Upper lobe of left lung (tissue), 6 donors: ENCODE measurements at places on chromosomes 2 and 18. TPM values are rescaled to one million over a fixed set of nuclear protein-coding genes. Genes with fewer than 3 reads are reported as not detected.
A peak's percentile ranks its signal among the peaks of the same experiment; 100 is the strongest.

GRCh38 chr2:224039770-224040440 lies 819 bp upstream of the SERPINE2 start:
- H3K27ac ChIP-seq, result no peak overlapping the region
- H3K4me3 ChIP-seq, result peak overlapping the region; percentile 57
- H3K36me3 ChIP-seq, result no peaks in the 10 kb centered on the region
- DNase-seq, result no peak
- H3K4me1 ChIP-seq, result peaks cover 25% of the 10 kb centered on the region

ANKRD30B gene
- total RNA-seq, result not detected

GRCh38 chr2:190785334-190785733 lies 95.3 kb upstream of the GLS start:
- DNase-seq, result no peak
- H3K4me3 ChIP-seq, result no peak overlapping the region
- H3K36me3 ChIP-seq, result no peaks in the 10 kb centered on the region
- peaks cover 3% of the 10 kb centered on the region for H3K4me1 ChIP-seq

DNA sequence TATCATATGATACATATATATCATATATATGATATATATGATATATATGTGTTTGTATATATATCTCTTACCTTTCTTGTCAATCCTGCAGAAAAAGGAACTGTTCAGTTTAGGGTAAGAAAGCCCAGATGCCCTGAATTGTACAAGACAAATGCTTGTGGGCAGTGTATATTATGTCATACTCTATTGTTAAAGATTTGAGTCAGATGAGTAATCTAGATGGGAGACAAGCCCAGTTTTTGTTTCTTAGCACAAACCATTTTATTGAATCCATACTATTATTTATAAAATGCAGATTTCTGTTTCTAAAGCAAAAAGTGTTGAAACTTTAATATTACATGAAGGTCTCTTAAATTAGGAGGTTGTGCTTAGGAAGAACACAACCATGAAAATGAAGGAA lies 90.6 kb downstream of the VRK2 start:
- H3K4me3 ChIP-seq, result no peak overlapping the region
- H3K36me3 ChIP-seq, result no peaks in the 10 kb centered on the region
- no peak overlapping the region for H3K27ac ChIP-seq

DNA sequence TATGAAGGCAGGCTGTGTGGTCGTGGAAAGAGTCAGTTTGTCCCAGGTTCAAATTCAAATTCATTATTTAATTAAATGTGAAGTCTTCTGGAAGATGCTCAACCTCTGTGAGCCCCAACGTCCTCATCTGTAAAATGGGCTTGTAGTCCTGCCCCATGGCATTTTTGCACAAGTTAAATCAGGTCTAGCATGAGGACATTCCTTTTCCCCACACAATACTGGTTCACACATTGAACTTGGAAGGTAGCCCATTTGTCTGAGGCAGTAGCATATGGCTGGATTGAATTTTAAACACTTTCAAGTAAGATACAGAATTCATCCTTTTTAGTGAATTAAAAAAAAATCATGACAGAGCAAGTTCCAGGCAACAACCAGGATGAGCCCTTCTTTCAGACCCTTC lies 665.4 kb upstream of the HS6ST1 start:
- no peak for DNase-seq
- H3K4me3 ChIP-seq, result no peak overlapping the region
- no peaks in the 10 kb centered on the region for H3K36me3 ChIP-seq
- H3K27me3 ChIP-seq, result no peaks in the 10 kb centered on the region
- H3K27ac ChIP-seq, result no peak overlapping the region

- no peak overlapping the region for H3K4me3 ChIP-seq
- H3K36me3 ChIP-seq, result no peaks in the 10 kb centered on the region
- no peaks in the 10 kb centered on the region for H3K27me3 ChIP-seq
- H3K27ac ChIP-seq, result no peak overlapping the region
- H3K4me1 ChIP-seq, result no peaks in the 10 kb centered on the region
Observed at GRCh38 chr2:199985625-199986207, 30.3 kb downstream of the MAIP1 start.

COLEC12 gene
- total RNA-seq, result 29.3 TPM

- H3K36me3 ChIP-seq, result no peaks in the 10 kb centered on the region
- DNase-seq, result peak; percentile 8
Observed at GRCh38 chr2:220748875-220749479, 823.1 kb downstream of the EPHA4 start.

DNA sequence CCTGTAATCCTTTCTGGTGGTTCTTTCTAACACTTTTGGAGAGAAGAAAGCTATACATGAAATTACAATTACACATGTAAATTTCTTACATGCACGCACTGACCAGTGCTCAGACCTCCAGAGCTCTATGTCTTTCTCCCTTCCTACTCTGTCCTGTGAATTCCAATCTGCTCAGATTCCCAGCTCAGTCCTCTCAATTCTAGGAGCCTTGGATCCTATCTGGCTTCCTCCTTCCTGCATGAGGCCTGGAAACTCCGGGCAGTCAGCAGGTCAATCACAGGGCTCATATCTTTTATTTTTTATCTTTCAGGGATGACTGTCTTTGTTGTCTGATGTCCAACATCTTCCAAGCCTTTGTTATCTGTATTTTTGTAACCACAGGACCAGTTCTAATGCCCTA lies 56.0 kb downstream of the NEURL3 start:
- no peak for DNase-seq
- no peaks in the 10 kb centered on the region for H3K36me3 ChIP-seq
- no peak overlapping the region for H3K27ac ChIP-seq
- no peaks in the 10 kb centered on the region for H3K27me3 ChIP-seq
- H3K4me3 ChIP-seq, result no peak overlapping the region

REG3G gene
- 0.61 TPM for total RNA-seq

LOXL3 gene
- total RNA-seq, result 3.6 TPM

GRCh38 chr2:219158025-219158424 lies 2.6 kb downstream of the NHEJ1 start:
- peaks cover 10% of the 10 kb centered on the region for H3K4me1 ChIP-seq
- no peaks in the 10 kb centered on the region for H3K27me3 ChIP-seq
- H3K4me3 ChIP-seq, result no peak overlapping the region
- H3K27ac ChIP-seq, result no peak overlapping the region
- DNase-seq, result no peak

DNA sequence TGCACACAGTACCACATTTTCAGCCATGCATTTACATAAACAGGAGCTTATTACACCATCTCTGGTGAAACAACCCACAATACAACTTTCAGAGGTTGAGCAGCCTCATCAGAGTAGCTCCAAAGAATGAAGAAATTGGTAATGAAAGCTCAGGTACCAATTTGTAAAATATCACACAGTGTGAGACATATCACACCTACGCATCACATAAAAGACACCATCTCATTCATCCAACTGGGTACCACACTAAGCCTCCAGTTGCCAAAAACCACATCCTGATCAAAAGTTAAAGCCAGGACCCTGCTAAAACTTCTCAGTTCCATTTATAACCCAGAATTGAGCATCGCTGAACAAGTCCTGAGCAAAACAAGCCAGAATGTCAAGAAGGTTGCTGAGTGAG lies 4.6 kb downstream of the TMEM163 start:
- H3K27ac ChIP-seq, result no peak overlapping the region
- no peak overlapping the region for H3K4me3 ChIP-seq
- no peaks in the 10 kb centered on the region for H3K36me3 ChIP-seq
- H3K27me3 ChIP-seq, result no peaks in the 10 kb centered on the region
- DNase-seq, result no peak

DNA sequence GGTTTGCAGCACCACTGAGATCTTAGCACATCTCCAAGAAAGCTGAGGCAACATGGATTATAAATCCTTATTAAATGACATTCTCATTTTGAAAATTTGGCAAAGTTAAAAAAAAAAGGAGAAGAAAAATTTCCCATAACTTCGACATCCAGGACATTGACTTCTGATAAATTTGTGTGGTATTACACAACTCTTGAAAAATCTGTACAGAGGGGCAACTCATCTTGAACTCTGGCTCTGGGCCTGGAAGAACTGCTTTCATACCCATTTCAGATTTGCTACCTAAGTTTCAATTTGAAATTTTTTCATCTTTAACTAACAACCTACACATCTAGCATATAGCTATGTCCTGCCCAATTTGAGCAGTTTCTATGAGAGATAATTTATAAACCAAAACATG lies 118.0 kb upstream of the UGP2 start:
- H3K4me1 ChIP-seq, result no peaks in the 10 kb centered on the region
- DNase-seq, result no peak
- no peaks in the 10 kb centered on the region for H3K27me3 ChIP-seq
- no peaks in the 10 kb centered on the region for H3K36me3 ChIP-seq

DNA sequence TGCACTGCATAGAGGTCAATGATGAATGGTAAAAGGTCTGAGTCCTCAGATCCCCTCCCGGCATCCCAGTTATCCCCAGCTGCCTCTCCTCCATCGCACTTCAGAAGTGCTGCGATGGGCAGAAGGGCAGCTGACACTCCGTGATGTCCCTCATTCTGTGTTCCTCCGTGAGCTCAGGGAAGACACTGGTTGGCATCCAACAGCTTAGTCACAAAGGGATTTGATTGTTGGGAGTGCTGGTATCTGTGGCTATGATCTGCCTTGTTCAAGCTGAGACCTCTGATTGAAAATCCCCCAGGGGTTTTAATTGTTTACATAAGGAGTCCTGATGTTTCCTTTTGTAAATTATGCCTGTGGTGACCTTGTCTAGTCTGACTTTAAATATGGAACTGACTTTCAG lies 19.0 kb upstream of the SAG start:
- no peak overlapping the region for H3K4me3 ChIP-seq
- H3K27me3 ChIP-seq, result no peaks in the 10 kb centered on the region
- H3K4me1 ChIP-seq, result peaks cover 6% of the 10 kb centered on the region
- no peak overlapping the region for H3K27ac ChIP-seq

IL1R2 gene
- 26.8 TPM for total RNA-seq

- H3K36me3 ChIP-seq, result no peaks in the 10 kb centered on the region
- H3K4me3 ChIP-seq, result no peak overlapping the region
- H3K4me1 ChIP-seq, result no peaks in the 10 kb centered on the region
- no peaks in the 10 kb centered on the region for H3K27me3 ChIP-seq
- no peak for DNase-seq
- H3K27ac ChIP-seq, result no peak overlapping the region
Observed at GRCh38 chr2:128682729-128683284, 364.1 kb upstream of the HS6ST1 start.

GRCh38 chr2:170830166-170830565 lies 13.5 kb downstream of the GAD1 start:
- no peaks in the 10 kb centered on the region for H3K36me3 ChIP-seq
- H3K4me1 ChIP-seq, result no peaks in the 10 kb centered on the region
- peaks cover 2% of the 10 kb centered on the region for H3K27me3 ChIP-seq
- no peak overlapping the region for H3K4me3 ChIP-seq
- no peak for DNase-seq

DNA sequence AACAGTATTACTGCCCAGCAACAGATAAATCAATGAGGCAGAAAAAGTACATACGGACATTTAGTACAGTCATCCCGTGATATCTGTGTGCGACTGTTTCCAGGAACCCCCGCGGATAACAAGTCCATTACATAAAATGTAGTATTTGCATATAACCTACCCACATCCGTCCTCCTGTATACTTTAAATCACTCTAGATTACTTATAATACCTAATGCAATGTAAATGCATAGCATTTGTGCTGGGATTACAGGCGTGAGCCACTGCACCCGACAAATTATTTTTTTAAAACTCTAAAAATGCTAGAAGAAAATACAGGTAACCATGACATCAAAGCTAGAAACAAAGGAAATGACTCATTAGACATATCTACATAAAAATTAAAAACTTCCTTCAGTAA lies 91.6 kb downstream of the FAM161A start:
- H3K4me3 ChIP-seq, result no peak overlapping the region
- no peaks in the 10 kb centered on the region for H3K4me1 ChIP-seq
- no peaks in the 10 kb centered on the region for H3K36me3 ChIP-seq
- no peak overlapping the region for H3K27ac ChIP-seq
- H3K27me3 ChIP-seq, result no peaks in the 10 kb centered on the region
- no peak for DNase-seq

GRCh38 chr2:1790473-1790872 lies 46.2 kb upstream of the PXDN start:
- no peaks in the 10 kb centered on the region for H3K36me3 ChIP-seq
- no peaks in the 10 kb centered on the region for H3K27me3 ChIP-seq
- peaks cover 7% of the 10 kb centered on the region for H3K4me1 ChIP-seq
- no peak overlapping the region for H3K27ac ChIP-seq
- no peak for DNase-seq

DNA sequence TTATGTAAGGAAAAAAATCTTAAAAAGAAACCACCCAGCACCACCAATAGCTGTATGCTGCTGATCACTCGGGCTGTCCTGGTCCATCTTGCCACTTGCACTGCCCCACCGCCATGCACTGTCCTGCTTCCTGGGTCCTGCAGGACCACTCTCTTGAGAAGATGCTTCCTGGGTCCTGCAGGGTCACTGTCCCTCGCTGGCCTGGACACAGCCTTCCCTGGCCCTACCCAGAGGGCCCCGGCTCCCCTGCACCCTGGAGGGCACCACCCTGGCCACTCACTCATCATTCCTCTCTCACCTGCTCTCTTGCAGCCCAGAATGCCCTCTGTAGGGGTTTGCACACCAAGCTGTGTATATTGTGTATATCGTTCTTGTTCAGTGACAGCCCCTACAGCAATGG lies 2.4 kb upstream of the OTOS start:
- no peaks in the 10 kb centered on the region for H3K4me1 ChIP-seq
- no peak overlapping the region for H3K4me3 ChIP-seq
- H3K36me3 ChIP-seq, result no peaks in the 10 kb centered on the region
- no peak for DNase-seq

DNA sequence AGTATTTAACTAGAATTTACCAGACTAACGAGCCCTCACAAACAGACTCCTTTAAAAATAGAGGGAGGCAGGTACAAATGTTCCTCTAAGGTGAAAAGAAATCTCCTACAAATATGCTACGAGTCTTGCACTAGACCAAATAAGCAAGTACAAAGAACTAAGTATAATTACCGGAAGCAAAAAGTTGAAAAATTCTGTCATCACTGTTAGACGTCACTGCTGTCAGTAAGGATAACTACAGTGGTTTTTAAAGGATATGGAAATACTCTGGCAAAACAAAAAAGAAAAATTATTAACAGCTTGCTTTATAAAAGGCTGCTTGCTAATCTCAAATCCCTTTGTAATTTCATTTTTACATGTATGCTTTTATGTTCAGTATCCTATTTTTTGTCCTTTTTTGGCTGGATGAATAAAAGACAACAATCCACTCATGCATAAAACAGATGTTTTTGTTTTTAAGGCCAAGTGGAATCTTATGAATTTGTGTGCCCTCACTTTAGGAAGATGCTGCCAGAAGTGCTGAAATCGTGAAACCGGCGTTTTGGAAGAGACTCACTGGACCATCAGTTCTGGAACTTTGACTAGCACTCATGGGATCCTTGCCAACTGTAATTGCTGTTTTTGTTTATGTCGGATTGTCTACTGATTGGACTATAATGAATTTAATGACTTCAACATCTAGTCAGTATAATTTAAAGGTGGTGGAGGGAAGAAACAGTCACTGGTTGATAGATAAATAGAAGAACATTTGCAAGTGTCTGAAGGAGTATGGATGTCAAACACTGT lies 6.7 kb downstream of the ZNF521 start:
- no peak overlapping the region for H3K27ac ChIP-seq
- peaks cover 3% of the 10 kb centered on the region for H3K27me3 ChIP-seq
- no peaks in the 10 kb centered on the region for H3K36me3 ChIP-seq
- H3K4me3 ChIP-seq, result no peak overlapping the region
- H3K4me1 ChIP-seq, result peaks cover 4% of the 10 kb centered on the region
